ENCODE measurements at places on chromosomes 1 and 21.

- no peak for DNase-seq
Measured at GRCh38 chr1:89041119-89041641, 18.5 kb upstream of the GBP3 start.

DNA sequence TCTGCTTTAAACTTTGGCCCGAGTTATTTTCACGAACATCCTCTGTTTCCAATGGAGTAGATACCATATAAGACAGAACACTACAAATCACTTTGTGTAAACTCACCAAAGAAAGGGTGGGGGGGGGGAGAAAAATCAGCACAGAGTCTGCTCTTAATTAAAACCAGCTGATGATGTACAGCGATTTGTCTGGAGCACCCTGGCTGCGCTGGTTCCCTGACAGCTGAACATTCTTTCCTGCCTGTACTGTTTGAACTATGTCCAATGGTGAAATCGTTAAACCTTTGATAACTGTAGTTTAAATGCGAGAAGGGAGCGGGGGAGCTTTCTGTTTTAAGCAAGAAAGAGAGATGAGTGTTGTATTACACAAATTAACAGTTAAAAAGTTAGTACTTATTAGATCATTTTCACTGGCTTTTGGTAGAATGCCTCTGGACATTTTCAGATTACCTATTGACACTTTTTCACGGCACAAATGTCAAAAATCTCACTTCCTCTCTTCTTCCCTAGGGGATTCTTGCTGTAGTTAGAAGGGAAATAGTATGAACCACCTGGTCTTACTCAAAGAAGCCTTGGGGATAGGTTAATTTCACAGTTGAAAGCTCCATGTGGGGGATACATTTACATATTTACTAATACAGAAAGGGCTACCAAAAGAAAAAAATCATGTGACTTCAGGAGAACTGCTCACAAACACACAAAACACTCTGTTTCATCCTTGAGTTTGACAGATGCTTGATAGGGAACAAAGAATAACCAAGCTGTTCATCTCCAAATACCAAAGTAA is 140.2 kb upstream of the RUNX1 start:
- no peak for DNase-seq

DNA sequence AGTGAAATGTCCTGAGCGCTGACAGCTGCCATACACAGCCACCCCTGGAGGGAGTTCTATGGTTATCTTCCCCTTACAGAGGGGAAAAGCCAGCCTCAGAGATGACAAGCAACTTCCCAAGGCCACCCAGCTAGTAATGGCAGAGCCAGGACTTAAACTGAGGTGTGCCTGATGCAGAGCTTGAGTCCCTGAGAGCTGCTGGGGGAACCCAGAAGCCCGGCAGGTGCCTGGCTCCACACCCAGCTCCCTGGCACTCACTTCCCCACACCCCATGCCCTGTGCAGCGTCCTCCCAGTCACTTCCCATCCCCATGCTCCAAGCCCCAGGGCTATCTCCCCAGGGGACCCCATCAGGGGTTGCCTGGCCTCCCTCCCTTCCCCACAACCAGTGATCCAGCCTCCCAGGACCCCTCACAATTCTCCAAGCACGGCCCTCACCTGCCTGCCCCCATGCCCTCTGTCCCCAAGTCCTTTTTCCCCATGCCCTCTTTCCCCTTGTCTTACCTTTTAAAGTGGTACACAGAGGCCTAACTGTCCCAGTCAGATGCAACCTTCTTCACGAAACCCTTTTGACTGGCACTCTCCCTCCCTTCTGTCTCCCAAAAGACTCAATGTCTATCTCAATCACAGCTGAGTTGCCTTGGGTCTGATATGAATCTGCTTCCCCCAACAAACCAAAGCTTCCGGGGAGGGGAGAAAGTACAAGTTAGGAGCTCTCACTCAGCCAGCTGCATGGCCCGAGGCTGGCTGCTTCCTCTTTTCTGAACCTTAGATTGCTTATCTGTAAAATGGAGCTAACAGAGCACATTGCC is 39.8 kb upstream of the LRP8 start:
- no peak for DNase-seq

- DNase-seq: no peak
Measured at GRCh38 chr1:2229911-2230731, 2.0 kb downstream of the SKI start.

DNA sequence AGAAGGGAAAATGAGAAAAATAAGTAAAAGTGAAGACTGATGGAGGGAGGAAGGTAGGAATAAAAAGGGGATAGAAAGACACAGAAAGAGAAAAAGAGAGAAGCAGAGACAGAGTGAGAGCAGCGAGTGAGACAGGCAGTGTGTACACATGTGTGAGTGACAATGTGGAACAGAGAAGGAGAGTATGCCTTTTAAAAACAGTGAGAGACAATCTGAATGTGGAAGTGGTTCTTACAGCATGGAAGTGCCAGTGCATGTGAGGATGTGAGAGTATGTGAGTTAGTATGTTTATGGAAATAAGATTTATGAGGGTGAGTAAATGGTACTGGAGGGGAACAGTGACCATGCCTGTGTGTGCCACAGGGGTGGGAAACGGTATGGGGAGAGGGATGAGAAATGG is 1.2 kb downstream of the NEGR1 start:
- no peak for DNase-seq

GRCh38 chr1:199546323-199546722 is 481.2 kb upstream of the NR5A2 start:
- DNase-seq: no peak

- DNase-seq: no peak
Measured at GRCh38 chr1:163768576-163768975, 446.8 kb downstream of the NUF2 start.

Measured in T1000 (cell line).